ENCODE measurements at places on chromosomes 3 and 15.

DNA sequence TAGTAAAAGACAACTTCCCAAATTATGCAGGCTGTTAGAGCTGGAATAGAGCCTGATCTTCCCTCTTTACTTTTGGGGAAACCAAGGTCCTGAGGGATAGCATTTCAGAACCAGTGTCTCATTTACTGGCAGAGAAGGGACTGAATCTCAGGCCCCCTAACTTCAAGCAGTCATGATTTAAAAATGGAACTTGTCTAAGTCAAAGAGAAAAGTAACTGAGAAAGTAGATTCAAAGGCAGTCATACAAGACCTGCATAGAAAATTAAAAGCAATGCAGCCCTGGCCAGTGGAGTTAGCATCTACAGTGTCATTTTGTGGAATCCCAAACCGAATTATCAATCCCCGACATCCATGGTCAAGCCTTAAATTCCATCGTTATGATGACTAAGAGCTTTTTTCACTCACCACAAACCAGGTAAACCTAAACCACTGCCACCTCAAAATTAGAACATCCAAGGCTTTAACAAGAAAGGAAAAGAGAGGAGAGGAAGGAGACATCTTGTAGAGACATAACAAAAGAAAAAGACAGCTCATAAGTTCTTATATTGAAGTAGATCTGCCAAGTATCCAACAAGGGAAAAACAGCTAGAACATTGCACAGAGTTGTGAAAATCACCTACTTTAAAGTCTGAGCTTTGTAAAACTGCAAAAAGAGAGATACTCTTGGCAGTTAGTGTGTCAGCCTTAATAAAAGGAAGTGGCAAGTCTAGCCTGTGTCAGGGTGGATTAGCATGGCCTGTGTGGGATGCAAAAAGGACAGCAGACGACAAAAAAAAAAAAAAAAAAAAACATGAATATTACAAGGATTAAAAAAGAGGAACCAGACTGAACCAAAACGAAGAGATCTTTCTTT is 54.1 kb upstream of the CCR2 start:
- DNase-seq = no peak

DNA sequence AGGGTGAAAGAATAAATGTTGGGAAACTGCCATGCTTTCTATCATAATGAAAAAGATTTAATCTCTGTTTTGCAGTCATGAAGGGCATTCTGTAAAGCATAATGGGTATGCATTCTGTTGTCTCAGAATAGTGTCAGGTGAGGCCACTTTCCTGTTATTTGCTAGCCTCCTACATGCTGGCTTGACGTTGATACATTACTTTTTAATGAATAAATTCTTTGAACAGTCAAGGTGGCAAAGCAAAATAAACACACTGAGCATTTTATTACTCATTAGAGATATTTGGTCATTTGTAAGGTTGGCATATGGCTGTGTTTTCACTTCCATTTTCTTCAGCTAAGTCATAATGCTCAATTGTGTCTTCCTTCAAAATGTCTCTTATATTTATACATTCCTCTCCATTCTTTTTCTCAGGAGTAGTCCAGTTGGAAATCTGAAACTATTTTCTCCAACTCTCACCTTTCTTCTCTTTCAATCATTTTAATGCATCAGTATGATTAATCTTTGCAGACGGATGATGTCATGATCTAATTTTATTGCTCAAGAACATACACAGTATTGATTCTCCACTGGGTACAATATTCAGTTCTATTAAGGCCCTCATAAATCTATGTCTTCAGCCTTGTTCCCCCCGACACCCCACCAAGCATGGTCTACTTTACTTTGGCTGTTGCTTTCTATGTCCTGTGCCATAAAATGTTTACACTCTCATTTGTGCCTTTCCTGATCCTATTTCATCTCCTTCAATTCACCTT is 290.7 kb downstream of the GBE1 start:
- peak; percentile 66 for DNase-seq

- no peak for DNase-seq
Measured at GRCh38 chr3:8223766-8224165, 277.9 kb upstream of the LMCD1 start.

- peak; percentile 7 for DNase-seq
Measured at GRCh38 chr3:180594631-180595558, 7.1 kb upstream of the TTC14 start.

DNA sequence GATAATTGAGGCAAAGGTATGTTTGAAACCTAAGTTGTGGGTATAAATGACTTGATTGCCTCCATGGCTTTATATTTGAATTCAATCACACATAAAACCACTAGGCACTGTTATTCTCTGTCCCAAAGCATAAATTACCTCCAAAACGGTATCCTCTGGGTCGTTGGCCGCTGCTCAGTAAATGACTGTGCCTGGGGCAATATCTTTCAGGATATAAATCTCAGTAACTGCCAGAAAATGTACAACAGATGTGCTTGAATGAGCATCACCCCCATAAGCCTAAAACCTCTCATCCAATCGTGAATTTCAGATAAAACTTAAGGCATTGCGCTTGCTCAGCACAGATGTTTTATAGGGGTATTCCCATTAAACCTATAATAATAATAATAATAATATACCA is 19.0 kb upstream of the C3orf49 start:
- no peak for DNase-seq

- peak; percentile 23 for DNase-seq
Measured at GRCh38 chr3:106534206-106534605, 665.4 kb upstream of the CBLB start.

- DNase-seq = peak; percentile 61
Measured at GRCh38 chr15:57609805-57610529, 18.3 kb downstream of the MYZAP start.

GRCh38 chr3:37310666-37311050 is 136.3 kb upstream of the LRRFIP2 start:
- DNase-seq = peak; percentile 29

DNA sequence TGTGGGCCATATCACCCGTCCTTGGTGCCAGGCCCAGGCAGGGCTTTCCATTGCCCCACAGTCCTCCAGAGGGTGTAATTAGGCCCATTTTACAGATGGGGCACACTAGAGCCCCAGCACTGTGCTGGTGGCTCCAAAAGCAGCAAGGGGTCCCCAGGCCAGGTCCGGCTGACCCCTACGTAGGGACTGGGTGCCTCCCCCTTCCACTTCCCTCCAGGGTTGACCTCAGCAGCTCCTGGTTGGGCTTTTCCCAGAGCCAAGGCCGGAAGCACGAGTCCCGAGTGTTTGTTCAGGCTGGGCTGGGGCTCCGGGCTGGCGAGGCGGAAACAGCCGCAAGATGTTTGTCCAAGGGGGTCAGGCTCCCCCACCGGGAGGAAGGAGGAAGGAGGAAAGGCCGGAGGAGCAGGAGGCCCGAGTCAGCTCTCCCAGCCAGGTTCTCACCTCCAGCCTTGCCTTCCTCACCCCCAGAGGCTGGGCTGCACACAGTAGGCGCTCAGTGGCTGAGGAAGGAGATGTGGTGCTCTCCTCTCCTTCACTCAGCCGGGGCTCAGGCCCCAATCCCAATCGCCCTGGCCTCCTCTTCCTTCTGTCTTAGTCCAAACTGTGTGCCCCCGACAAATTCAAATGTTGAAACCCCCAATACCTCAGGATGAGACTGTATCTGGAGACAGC is 17.1 kb upstream of the PLXND1 start:
- no peak for DNase-seq

- peak; percentile 100 for DNase-seq
Measured at GRCh38 chr15:99454941-99455788, 110.6 kb upstream of the MEF2A start.

- peak; percentile 40 for DNase-seq
Measured at GRCh38 chr3:134601539-134602439, 49.0 kb downstream of the KY start.

DNA sequence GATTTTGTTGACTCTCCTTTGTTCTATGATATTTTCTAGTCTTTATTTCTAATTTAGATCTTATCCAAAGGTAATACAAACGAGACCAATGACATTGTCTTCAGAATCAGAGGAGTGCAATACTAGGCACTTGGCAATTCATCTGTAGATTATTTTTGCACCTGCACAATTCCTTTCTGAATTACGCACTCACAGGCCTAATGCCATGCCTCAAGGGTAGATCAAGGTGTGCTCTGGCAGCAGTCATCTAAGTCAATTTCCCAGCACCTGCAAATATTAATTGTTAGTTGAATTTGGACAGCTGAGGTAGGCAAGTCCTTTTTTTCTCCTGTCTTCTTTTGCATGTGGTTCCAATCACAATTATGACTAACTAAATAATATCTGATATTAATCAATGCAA is 653.2 kb downstream of the ROBO2 start:
- DNase-seq = no peak

GRCh38 chr3:134453631-134454030 is 32.2 kb downstream of the ANAPC13 start:
- no peak for DNase-seq

DNA sequence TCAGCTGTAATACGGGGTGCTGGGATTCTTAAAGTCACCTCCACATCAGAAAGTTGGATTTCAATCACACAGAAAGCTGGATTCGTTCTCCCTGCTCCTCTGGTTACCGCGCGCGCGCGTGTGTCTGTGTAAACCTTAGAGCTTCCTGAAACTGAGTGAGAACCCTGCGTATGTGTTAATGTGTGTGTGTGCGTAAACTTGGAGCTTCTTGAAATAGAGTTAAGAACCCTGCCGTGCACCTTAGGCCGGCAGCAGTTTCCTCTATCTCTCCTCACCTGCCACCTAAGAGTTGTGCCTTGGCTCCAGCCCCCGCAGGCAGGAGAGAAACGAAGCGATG is 531 bp downstream of the LZTFL1 start:
- DNase-seq = no peak

- no peak for DNase-seq
Measured at GRCh38 chr3:194682189-194682693, 3.4 kb upstream of the FAM43A start.

GRCh38 chr3:74351213-74351612 is 263.2 kb downstream of the CNTN3 start:
- no peak for DNase-seq

DNA sequence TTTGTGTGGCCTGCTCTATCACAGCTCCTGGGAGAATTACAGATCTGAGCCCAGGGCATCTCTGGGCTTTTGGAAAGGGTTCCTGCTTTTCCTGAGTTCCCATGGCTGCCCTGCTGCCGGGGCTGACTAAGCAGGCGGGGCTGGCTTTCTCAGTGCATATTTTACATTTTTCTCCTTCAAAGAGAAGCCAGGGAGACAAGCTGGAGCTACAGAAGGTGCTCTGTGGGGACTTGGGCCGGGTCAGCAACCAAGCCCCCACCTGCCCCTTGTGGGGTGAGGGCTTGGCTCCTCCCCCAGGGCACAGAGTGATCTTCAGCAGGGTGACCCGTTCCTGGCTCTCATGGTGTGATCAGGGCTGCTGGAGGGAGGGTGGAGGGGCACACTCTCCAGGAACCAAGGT is 17.4 kb downstream of the ABTB1 start:
- peak; percentile 58 for DNase-seq

DNA sequence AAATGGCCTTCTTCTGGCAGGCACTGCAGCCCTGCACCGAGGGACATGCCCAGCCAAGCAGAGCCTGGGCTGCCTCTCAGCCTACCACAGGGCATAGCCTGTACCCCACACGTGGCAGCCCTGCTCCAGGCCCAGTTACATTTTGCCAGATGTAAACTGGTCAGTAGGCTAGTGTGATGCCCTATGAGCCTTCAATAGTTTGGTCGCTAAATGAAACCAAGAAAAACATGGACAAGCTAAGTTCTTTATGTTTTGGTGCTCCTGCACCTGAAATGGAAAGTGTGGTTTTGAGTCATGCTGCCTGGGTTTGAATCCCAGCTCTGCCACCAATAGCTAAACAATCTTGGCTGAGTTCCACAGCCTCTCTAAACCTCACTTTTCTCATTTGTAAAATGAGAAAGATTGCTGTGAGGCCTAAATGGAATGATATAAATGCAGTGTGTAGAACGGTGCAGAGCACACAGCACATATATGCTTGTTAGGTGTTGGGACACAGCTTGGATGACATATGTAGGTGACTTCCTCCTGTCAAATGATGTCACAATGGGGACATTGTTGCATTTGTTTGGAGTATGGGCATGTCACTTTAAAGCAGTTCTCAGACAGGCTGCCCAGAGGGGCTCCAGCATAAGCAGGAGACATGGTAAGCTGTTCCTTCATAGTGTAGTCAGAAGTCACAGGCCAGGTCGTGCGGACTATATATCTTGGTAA is 57.4 kb downstream of the ZBTB38 start:
- DNase-seq = no peak

- no peak for DNase-seq
Measured at GRCh38 chr3:189108067-189108466, 63.7 kb upstream of the TPRG1 start.

- DNase-seq = no peak
Measured at GRCh38 chr15:79595306-79595705, 163.2 kb downstream of the MINAR1 start.

DNA sequence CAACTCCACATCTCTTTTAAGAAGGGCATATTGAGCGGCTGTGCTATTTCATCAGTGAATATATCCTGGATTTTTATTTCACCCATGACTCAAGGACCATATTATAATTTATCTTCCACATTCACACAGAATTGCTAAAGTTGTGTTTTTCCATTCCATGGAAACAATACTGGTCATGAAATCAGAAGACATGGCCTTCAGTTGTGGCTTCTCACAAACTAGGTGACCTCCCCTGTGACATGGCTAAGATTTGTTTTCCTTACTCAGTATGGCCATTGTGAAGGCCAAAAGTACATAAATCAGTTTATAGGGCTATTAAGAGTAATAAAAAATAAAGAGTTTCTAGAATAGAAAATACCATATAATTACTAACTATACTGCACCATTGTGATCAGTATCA is 415.6 kb downstream of the OXSM start:
- no peak for DNase-seq

- DNase-seq = no peak
Measured at GRCh38 chr15:69996321-69997160, 101.2 kb downstream of the TLE3 start.

- no peak for DNase-seq
Measured at GRCh38 chr3:27625864-27626263, 96.3 kb downstream of the EOMES start.

DNA sequence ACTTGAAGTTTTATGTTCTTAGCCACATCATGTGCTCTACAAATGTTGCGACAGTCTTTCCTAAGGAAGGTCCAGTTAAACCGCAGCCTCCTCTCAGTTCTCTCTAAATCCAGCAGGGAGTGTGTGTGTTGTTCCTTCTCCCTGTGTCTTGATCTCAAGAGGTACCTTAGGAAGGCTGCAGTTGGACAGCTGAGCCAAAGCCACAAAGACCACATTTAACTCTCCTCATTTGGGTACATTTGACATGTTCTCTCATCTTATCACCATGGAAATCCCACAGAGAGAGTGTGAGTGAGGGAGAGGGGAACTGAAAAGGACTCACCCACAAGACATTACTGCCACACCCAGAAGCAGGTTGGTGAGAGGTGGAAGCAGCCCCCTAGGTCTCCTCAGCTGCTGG is 79.5 kb downstream of the CD200R1L start:
- no peak for DNase-seq

All from NCI-H226 (cell line).